ENCODE measurements at places on chromosomes 3 and 15.

- peaks cover 34% of the 10 kb centered on the region for H3K4me1 ChIP-seq
- no peak overlapping the region for H3K4me3 ChIP-seq
- peaks cover 2% of the 10 kb centered on the region for H3K36me3 ChIP-seq
- no peak overlapping the region for H3K27ac ChIP-seq
- DNase-seq = no peak
These were observed 11.2 kb downstream of the NUP210 start for GRCh38 chr3:13408890-13409289.

- no peaks in the 10 kb centered on the region for H3K27me3 ChIP-seq
- H3K4me3 ChIP-seq = no peak overlapping the region
- H3K4me1 ChIP-seq = no peaks in the 10 kb centered on the region
These were observed 252.4 kb upstream of the C2CD4B start for GRCh38 chr15:62417439-62417838.

DNA sequence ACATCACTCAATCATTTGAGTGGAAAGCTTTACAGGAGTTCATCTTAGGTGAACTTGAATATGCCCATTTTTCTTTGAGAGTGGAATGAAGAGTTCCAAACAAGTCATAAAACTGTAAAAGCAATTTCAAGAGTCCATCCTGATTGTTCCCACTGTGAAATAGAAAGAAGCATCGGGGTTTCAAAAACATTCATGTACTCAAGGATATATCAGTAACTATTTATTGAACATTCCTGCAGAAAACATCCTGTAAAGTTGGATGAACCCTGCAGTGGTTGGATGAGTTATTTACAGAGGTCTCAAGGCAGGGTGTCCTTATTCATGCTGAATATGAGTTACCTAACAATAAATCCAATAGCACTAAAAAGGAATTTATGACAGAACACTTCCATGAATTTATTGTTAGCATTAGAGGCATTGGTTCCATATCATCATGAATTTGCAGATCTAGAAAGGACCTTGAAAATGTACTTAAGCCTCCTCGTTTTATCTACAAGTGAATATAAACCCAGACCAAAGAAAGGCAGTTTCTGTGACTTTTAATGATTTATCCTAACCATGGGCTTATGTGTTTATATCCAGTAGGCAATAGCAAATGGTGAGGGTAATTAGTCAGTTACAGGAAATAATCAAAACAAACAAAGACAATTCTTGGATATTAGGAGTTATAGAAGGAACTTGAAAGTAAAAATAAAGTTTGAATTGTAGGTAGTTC, 361.9 kb upstream of the KCNMB2 start:
- no peaks in the 10 kb centered on the region for H3K36me3 ChIP-seq
- H3K4me3 ChIP-seq = no peak overlapping the region
- DNase-seq = no peak
- H3K4me1 ChIP-seq = no peaks in the 10 kb centered on the region

DNA sequence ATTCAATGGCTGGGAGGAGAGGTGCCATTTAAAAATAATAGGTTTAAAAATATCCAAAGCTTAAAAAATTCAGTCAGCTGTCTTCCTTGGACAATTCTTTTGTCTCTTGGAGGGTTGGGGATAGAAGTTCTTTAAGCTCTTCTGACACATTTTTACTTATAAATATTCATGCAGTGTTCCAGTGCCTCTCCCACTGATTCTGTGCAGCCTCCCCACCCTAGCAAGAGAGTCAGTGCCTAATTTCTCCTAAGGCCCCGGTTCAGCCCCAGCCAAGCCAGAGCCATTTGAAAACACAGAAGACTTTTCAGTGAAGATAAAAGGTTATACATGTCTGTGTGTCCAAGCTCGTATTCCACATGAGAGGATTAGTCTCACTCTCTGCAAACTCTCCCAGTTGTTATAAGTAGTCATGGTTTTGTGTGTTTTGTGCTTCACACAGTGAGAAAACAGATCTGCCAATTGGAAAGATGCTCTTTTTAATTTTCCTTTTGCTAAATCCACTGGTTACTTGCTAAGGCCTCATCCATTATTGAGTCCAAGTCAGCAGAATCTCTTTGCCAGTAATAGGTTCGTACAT, 141.3 kb downstream of the CD47 start:
- no peak overlapping the region for H3K4me3 ChIP-seq
- H3K27me3 ChIP-seq = no peaks in the 10 kb centered on the region
- H3K4me1 ChIP-seq = no peaks in the 10 kb centered on the region
- H3K36me3 ChIP-seq = no peaks in the 10 kb centered on the region
- DNase-seq = no peak

GRCh38 chr15:42020713-42021273, at the start of gene PLA2G4E:
TSS of gene PLA2G4E (minus strand) at chr15:42021042. CDS start at chr15:42021030, 12 bp downstream.
- no peaks in the 10 kb centered on the region for H3K27me3 ChIP-seq
- H3K4me3 ChIP-seq = no peak within 1 kb of the TSS
- H3K27ac ChIP-seq = no peak within 1 kb of the TSS
- DNase-seq = no peak

DNA sequence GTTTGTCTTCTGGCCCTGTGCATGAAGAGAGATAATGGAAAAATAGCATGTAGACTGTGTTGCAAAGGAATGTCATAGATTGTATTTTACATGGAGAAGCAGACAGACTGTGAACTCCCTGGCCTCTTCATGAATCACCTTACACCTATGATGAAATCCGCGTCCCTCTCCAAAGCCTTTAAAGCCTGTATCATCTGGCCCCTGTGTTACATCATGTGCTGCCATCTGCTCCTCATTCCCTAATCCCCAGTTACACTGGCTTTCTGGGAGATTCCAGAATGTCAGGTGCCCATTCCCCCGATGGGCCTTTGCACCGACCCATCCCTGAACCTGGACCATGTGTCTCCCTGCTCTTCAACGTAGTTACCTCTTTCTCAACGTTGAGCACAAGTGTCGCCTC, 190.8 kb downstream of the ADAMTSL3 start:
- H3K4me1 ChIP-seq = peaks cover 7% of the 10 kb centered on the region
- no peak overlapping the region for H3K27ac ChIP-seq
- H3K4me3 ChIP-seq = no peak overlapping the region
- no peak for DNase-seq
- no peaks in the 10 kb centered on the region for H3K36me3 ChIP-seq
- no peaks in the 10 kb centered on the region for H3K27me3 ChIP-seq

- no peak for DNase-seq
- no peaks in the 10 kb centered on the region for H3K27me3 ChIP-seq
- H3K4me1 ChIP-seq = peaks cover 16% of the 10 kb centered on the region
- H3K36me3 ChIP-seq = peaks cover 20% of the 10 kb centered on the region
- peak overlapping the region; percentile 95 for H3K4me3 ChIP-seq
These were observed 634 bp downstream of the ZMAT3 start for GRCh38 chr3:179071027-179071322.

GRCh38 chr3:193821151-193821668, 228.2 kb downstream of the OPA1 start:
- H3K27me3 ChIP-seq = no peaks in the 10 kb centered on the region
- H3K4me3 ChIP-seq = no peak overlapping the region
- peaks cover 15% of the 10 kb centered on the region for H3K4me1 ChIP-seq
- DNase-seq = peak; percentile 23
- no peak overlapping the region for H3K27ac ChIP-seq

- no peaks in the 10 kb centered on the region for H3K27me3 ChIP-seq
- DNase-seq = peak; percentile 60
- H3K4me3 ChIP-seq = no peak overlapping the region
- H3K4me1 ChIP-seq = peaks cover 20% of the 10 kb centered on the region
- H3K36me3 ChIP-seq = no peaks in the 10 kb centered on the region
These were observed 3.1 kb upstream of the DYNLT2B start for GRCh38 chr3:196321162-196321561.

DNA sequence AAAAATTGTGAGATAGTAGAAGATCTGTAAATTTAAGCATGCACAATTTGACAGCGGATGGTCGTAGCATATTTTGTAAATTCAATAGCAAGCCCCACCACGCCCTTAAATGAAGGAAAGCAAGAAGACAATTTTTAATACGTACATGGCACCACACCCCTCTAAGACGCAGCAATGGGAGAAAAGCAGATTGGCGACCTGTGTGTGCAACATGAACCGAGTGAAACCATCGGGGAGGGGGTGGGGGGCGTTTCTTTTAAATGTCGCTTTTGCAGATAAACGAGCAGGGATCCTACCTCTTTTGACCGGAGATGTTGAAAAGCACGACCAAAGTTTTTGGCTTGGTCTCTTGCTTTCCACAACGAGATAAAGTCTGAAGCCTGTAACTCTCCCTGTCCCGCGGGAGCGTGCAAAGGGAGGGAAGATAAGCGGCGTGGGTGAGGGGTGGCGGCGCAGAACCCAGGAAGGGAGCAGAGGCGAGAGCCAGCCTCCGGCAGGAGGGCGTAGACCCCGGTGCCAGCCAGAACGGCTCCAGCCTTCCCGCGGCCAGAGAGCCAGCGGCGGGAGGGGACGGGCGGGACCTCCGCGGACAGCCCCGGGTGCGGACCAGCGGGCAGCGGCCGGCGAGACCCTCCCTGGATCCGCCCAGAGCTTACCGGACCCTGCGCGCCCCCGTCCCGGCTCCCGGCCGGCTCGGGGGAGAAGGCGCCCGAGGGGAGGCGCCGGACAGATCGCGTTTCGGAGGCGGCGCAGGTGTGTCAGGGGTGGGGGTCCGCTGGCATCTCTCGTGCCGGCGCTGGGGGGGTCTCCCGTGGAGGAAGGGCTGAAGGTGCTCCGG, at the start of gene CHL1:
Gene CHL1, plus strand, starts transcription at position 453 of the 838 bp plus-strand sequence. CDS start 123,014 bp downstream, outside the sequence.
- no peak within 1 kb of the TSS for H3K27ac ChIP-seq
- no peak within 1 kb of the TSS for H3K4me3 ChIP-seq
- H3K4me1 ChIP-seq = no peaks in the 10 kb centered on the region
- peaks cover 45% of the 10 kb centered on the region for H3K27me3 ChIP-seq

DNA sequence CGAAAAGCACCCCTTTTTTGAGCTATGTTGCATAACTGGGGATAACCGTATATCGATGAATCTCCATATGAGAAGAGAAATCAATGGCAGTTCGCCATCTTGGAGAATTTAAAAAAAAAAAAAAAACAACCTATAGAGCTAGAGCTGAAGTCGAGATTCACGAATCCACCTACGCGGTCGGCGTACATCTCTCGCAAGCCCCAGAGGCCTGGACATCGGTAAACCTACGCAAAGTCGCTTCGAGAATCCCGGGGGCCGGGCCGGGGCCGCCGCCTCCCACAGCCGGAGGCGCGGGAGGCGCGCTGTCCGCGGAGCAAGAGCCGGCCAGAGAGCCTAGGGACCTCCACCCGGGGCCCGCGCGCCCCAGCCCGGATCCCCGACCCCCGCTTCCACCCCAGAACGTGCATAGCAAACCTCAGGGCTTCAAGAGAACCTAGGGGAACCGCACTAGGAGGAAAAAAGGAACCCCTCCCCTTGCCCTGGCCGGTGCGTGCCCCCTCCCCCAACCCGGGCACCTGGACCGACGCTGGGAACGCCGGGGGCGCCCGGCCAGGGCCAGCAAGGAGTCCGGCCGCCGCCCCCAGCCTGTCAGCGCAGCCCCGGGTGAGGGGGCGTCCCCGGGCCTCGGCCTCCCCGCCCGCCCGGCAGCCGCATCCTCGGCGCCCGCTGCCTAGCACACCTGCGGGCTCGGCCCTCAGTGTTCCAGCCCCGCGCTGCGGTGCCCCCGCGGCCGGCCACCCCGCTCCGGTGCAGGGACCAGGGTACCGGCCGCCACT, 567 bp downstream of the PFN2 start:
- H3K27ac ChIP-seq = no peak overlapping the region
- peak overlapping the region; percentile 73 for H3K4me3 ChIP-seq
- peaks cover 12% of the 10 kb centered on the region for H3K36me3 ChIP-seq
- peaks cover 55% of the 10 kb centered on the region for H3K27me3 ChIP-seq
- DNase-seq = peak; percentile 32
- H3K4me1 ChIP-seq = peaks cover 11% of the 10 kb centered on the region

GRCh38 chr15:98745650-98746374, 97.5 kb downstream of the IGF1R start:
- no peak overlapping the region for H3K27ac ChIP-seq
- no peak overlapping the region for H3K4me3 ChIP-seq
- no peaks in the 10 kb centered on the region for H3K36me3 ChIP-seq
- no peak for DNase-seq

DNA sequence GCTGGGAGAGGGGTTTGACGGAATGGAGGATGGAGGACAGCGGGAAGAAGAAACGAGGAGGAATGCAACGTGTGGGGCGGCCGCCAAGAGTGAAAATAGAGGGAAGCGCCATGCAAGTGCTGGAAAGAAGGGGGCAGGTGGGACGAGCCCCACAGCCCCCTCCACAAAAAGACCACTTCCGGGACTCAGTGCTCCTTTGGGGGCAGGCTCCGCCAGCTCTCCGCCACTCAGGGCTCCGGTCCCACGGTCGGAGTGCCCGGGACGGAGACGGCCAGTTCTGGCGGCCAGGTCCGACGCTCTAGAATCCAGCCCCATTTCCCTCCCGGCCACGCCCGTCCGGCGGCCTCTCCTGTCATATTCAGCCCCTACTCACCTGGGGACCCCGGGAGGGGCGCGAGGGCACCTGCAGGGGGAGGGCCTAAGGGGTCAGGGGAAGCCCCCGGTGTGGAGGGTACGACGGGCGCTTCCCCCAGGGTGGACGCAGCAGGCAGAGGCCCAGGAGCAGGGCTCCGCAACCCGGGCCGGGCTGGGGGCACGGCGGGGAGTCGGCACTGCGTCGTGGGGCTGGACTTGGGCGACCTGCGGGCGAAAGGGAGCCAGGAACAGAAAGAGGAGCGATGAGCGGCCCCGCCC, 25.5 kb upstream of the CSPG4 start:
- no peaks in the 10 kb centered on the region for H3K36me3 ChIP-seq
- peaks cover 39% of the 10 kb centered on the region for H3K4me1 ChIP-seq
- no peaks in the 10 kb centered on the region for H3K27me3 ChIP-seq
- peak overlapping the region; percentile 80 for H3K27ac ChIP-seq
- peak overlapping the region; percentile 71 for H3K4me3 ChIP-seq

GRCh38 chr3:137709011-137709601, 55.0 kb upstream of the SOX14 start:
- no peaks in the 10 kb centered on the region for H3K36me3 ChIP-seq
- H3K4me3 ChIP-seq = no peak overlapping the region
- H3K4me1 ChIP-seq = no peaks in the 10 kb centered on the region
- no peaks in the 10 kb centered on the region for H3K27me3 ChIP-seq

GRCh38 chr15:87962428-87962827, 294.1 kb downstream of the NTRK3 start:
- H3K4me3 ChIP-seq = no peak overlapping the region
- no peaks in the 10 kb centered on the region for H3K27me3 ChIP-seq
- DNase-seq = no peak
- H3K4me1 ChIP-seq = no peaks in the 10 kb centered on the region

- H3K27ac ChIP-seq = no peak overlapping the region
- no peaks in the 10 kb centered on the region for H3K27me3 ChIP-seq
These were observed 9.4 kb downstream of the MUC4 start for GRCh38 chr3:195802261-195802701.

DNA sequence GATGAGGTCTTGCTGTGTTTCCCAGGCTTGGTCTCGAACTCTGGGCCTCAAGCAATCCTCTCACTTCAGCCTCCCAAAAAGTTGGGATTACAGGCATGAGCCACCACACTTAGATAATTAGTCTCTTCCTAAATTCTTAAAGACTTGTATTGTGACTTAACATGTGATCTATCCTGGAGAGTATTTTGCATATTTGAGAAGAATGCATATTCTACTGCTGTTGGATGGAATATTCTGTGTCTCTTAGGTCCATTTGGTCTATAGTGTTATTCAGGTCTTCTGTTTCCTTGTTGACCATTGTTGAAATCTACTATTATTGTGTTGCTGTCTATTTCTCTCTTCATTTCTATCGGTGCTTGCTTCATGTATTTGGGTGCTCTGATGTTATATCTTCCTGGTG, 60.1 kb upstream of the VILL start:
- no peak overlapping the region for H3K27ac ChIP-seq
- no peaks in the 10 kb centered on the region for H3K4me1 ChIP-seq
- DNase-seq = no peak
- H3K27me3 ChIP-seq = no peaks in the 10 kb centered on the region
- no peak overlapping the region for H3K4me3 ChIP-seq
